Stimulated activated naive CD8-positive, alpha-beta T cell treated with anti-CD3 and anti-CD28 coated beads, Interleukin-15, Interleukin-2, amounts not matched to agents 100 U/mL and 50 U/mL, for 24 hours (primary cell): ENCODE measurements at places on chromosomes 1 and 21.

DNA sequence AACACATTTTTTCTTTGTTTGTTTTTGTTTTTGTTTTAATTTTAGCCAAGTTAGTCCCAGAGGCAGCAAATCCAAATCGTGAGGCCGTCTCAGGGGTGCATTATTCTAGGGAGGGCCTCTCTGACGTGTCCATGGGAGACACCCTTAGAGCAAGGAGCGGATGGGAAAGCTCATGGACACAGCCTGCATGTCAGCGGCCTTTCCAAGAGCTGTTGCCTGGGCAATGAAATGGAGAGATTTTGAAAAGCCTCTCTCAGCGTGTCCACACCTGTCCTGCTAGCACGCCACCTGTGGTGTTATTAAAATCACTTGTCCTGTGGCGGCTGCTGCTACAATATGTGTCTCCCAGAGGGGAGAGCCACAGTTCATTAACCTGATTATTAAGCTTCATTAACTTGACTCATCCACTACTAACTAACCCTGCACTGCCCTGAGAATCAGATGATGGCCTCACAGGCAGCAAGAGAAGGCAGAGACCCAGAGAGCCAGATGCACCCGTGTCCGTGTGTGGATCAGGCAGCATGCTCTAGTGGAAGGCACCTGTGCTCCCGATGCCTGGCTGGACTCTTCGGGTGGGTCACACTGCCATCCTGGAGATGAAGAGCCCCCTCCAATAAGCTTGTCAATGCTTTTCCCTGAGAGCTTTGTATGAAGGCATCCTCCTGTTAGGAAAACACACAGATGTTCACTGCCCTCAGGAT lies 133.3 kb downstream of the PGBD5 start:
- DNase-seq = no peak

GRCh38 chr1:34914958-34915357 lies 14.5 kb downstream of the DLGAP3 start:
- DNase-seq = no peak

DNA sequence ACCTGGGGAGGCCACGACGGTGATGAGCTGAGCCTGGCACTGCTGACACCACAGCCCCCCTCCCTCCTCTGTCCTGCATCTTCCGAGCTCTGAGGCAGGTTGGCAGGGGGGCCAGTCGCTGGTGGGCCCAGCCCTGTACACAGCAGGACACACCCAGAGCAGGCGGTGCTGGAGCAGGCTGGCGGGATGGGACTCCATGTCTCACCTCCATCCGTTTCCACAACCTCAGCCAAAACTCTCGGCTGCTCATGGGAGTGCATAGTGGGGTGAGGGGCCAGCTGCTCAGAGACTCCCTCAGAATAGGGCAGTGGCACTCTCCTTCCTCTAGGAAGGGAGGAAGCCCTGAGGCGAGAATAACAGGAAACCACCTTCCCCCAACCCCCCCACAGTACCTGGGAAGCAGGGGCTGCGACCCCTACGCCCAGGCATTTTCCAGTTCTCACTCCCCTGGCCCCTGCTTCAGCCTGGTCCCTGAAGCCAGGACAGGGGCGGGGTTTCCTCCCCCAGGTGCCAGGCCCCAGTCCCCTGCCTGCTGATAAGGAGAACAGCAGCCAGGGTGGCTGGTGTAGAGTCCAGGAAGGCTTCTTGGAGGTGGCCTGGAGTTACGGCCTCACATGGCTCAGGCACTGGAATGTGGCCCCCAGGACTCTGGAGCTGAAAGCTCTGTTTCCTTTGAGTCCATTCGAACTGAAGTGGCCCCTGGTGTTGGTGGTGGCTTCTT lies 3.2 kb upstream of the IBA57 start:
- no peak for DNase-seq

- no peak for DNase-seq
These were observed 269.4 kb downstream of the LRRC7 start for GRCh38 chr1:69836971-69837636.

DNA sequence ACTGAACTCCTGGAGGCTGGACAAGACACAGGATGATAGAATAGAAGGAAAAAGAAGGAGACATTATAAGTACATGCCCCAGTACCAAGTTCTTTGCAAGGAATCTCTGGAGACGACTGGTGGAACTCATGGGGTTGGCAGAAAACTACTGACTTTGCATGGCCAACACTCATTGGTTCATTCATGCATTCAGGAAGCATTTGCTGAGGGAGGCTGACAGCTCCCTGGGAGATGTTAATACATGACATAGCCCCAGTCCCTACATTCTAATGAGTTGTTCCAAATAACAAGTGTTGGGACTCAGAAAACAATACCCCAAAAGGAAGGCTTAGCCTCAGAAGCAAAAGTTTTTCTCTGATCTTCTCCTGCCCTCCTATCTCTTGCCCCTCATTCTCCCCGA lies 172.8 kb upstream of the IRF2BP2 start:
- no peak for DNase-seq

DNA sequence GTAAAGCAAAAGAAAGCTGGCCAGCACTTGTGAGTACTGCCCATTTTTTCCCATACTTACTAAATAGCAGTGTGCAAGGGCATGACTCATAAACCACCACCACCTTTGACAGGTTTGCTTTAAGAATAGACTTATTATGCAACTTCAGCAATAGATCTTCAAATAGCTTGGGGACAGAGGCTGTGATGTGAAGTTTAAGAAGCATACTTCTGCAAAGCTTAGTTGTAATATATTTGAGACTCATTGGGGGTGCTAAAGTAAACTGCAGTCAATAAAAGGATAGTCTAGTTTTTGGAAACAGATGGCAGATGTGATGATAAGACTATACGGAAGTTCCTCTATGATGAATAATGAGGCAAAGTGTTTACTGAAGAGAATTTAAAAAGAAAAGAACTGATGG lies 210.0 kb downstream of the PLA2G4A start:
- no peak for DNase-seq

DNA sequence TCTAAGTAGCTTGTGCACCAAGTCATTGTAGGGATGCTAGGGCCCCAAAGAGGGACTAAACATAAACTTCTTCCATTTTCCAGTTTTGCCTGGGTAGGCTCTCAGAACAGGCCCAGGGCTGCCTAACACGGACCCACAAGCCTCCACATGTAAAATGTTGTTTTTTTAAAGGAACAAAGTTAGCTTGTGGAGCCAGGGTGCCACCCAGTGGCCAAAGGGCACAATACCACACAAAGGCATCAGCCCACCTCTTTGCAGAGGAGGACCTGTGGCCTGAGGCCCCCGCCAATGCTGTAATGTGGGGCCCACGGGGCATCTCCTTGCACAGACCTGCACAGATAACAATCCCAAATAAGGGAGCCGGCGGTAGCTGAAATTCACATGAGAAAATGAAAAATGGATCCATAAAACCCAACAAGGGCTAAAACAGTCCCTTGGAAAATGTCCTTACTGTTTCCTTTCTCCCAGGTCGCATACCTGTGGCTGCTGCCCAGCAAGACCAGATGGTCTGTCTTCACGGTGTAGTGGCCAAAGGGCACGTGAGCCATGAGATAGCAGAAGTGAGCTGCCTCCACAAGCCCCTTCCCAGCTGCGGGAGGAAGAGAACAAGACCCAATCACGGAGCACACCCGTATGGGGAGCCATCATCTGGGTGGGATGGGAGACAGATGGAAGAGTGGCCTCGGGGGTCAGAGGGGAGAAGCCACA lies 23.8 kb downstream of the SEC16B start:
- DNase-seq = peak; percentile 45

GRCh38 chr1:10967090-10967489 lies 45.4 kb upstream of the TARDBP start:
- no peak for DNase-seq

DNA sequence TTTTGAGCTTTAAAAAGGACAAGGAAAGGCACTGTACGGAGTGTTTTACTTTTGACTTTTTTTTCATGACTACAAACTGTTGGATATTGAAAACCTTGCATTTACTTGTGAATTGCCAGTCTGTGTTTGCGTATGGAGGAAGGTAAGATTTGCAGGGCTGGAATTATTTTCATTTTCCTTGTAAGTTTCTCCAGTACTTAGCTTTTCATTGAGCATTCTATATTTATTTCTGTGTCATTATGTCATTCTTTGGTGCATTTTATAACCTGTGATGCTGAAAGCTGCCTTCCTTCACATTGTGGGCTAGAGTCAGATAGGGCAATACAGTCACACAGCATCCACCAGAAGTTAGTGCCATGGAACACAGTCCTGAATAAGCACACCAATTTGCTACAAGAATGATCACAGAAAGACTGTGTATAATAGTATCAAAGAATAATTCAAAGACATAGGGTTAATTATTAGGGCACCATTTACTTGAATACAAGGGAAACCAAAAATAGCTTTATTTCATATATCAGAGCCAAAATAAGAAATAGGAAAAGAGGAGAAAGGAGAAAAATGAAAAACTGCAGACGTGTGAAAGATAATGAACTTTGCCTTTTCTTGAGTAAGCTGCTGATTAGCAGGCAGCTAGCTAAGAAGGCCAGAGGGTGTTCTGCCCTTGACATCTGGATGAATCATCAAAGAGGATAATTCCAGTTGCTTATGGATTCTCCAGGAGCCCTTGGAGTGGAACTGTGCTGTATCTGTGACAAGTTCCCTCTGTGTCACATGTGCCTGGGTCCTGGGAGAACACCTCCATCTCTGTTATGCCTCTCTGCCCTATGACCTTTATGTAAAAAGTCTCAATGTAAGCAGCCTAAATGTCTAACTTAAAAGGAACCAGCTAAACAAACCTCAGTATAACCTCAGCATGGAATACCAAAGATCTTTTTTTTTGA lies 8.0 kb upstream of the FAM20B start:
- no peak for DNase-seq

DNA sequence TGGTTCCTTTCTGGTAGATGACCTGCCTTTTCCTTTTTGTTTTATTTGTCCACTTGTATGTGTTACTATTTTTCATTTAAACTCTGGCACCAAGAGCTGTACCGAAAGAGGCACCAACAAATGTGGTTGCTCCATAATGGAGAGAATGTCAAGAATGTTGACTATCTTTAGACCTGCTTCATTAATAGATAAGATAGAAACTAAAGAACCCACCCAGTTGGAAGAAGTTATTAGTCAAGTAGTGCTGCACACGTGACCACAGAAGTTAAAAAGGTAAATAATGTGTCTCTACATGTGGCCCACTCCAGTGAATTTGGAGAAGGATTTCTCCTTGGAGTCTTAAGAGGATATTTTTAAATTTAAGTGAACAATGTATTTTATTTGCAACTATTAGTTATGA lies 9.3 kb downstream of the ATP1A1 start:
- no peak for DNase-seq

DNA sequence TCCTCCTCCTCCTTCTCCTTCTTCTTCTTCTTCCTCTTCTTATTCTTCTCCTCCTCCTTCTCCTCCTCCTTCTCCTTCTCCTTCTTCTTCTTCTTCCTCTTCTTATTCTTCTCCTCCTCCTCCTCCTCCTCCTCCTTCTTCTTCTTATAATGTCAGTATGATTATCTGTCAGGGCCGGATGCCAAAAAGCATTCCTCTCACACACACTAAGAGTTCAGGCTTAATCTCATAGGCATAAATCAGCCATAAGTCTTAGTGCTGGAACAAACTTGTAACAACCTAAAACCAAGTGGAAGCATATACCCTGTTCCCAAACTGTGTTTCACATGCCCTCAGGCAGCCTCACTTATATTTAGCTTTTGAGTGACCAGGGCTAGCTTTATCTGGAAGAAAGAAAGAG lies 240.3 kb downstream of the LMX1A start:
- DNase-seq = no peak

DNA sequence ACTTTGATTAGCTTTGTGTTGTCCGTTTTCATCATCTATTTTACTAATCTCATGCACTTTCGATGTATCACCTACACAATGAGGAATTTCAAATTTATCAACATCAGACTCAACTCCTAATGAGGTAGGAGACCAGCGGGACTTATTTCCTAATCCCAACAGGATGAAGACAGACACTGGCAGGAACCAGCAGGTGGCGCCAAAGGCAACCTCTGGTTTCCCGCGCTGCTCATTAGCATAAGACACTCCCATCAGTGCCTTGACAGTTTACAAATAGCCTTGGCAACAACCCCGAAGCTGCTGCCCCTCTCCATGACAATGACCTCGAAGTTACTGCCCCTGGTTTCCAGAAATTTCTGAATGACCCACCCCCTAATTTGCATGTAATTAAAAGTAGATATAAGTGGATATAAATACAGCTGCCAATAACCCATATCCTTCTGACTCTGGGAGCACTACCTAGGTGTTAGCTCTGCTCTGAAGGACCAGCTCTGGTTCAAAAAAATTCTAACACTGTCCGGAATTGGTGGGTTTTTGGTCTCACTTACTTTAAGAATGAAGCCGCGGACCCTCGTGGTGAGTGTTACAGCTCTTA lies 974.8 kb downstream of the ADGRL2 start:
- peak; percentile 48 for DNase-seq

DNA sequence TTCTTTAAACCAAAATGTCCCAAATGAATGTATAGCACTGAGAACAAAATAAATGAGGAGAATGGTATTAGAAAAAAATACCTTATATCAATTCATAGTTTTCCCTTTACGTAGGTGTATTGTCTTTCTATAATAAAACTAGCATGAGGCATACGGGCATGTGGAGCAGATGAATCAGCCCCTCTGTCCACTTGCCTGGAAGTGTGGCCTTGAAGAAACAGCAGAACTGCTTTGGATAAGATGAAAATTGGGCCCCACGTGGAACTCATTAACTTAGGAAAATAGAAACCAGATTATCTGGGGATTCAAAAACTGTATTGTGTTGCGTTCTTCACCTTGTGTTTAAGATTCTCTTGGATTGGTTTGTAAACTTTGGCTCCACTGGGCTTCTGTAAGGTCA lies 356.8 kb upstream of the B3GALT2 start:
- DNase-seq = no peak

DNA sequence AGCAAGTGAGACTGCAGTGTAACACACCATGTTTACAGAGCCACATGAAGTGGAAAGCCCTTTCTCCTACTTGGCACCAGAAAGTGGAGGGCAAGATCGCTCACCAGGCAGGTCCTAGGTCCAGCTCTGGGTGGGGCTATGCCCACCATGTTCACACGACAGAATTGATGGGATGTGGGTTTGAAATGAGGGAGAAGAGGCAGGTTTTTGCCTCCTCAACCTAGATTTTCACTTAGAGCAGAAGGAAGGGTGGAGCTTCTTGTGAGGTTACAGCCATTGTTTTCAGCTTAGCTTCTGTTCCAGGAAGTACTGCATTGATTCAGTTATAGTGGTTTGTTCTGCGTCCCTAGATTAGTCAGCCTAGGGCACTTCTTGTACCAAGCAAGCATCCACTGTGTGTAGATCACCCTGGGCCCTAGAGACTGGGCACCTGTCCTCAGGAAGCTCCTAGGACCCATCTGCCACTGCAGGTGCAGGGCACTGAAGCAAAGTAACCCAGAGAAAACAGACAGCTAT lies 2.3 kb downstream of the CD53 start:
- peak; percentile 58 for DNase-seq

DNA sequence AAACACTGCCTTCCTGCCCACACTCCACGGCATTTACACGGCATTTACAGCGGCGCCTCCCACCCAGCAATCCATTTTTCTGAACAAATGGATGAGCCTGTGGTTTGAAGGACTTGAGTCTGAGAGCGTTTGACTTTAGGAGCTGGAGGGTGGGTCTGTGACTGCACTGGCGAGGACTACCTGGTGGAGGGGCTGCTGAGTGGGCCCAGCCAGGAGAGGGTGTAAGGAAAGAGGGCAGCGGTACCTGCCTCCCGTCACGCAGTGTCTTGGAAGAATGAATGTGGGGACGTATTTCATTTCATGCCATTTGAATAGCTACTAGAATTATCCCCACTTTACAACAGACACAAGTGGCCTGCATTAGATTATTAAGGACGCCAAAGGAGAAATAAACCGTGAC lies 62.9 kb downstream of the B3GALT5 start:
- DNase-seq = no peak
